Nephron progenitor cell (in vitro differentiated cells): ENCODE measurements at places on chromosomes 4 and X.
A peak's percentile ranks its signal among the peaks of the same experiment; 100 is the strongest.

- DNase-seq, result peak; percentile 91
- peaks cover 77% of the 10 kb centered on the region for H3K36me3 ChIP-seq
- H3K27me3 ChIP-seq, result peaks cover 4% of the 10 kb centered on the region
- H3K4me1 ChIP-seq, result peaks cover 29% of the 10 kb centered on the region
- peak overlapping the region; percentile 97 for H3K27ac ChIP-seq
- peak overlapping the region; percentile 73 for H3K4me3 ChIP-seq
These were observed 19.7 kb downstream of the MAEA start for GRCh38 chr4:1309261-1310010.

DNA sequence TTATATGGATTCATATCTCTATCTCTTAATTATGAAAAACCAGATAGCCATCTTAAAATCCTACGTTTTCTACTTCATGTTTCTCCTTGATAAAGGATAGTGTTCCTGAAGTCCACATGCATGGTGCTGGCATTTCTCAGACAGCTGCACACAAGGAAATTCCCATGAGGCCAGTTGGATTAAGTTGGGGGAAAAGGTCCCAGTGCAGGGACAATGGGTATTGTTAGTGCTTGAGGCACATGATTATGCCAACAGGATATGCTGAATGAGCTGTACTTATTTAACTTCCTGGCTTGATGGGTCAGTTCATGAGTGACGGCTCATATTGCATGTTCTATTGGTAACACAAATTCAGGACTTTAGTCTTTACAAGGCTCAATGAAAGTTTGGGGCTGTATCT is 913.9 kb upstream of the NDST4 start:
- no peaks in the 10 kb centered on the region for H3K36me3 ChIP-seq
- no peaks in the 10 kb centered on the region for H3K27me3 ChIP-seq
- DNase-seq, result no peak

DNA sequence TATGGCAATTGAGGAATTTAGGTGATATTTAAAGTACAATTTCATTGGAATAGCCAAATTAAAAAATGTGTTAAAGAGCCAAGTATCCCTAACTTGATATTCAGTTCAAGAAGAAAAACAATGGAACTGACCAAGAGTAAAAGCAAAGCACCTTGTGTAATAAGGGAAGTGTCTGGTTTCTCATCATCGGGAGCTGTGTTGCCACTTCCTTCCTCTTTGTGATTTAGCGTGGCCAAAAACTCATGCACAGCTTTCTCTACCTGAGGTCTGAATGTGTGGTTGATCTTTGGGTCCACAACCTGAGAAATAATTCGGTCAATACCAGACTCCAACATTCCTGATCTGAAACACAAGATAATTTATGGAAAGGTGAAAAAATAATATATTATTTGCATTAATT is 12.4 kb downstream of the BOD1L1 start:
- peaks cover 50% of the 10 kb centered on the region for H3K36me3 ChIP-seq
- no peaks in the 10 kb centered on the region for H3K27me3 ChIP-seq
- H3K27ac ChIP-seq, result no peak overlapping the region
- H3K4me1 ChIP-seq, result peaks cover 9% of the 10 kb centered on the region

- no peak for DNase-seq
- H3K27me3 ChIP-seq, result no peaks in the 10 kb centered on the region
- H3K4me1 ChIP-seq, result peaks cover 32% of the 10 kb centered on the region
- H3K4me3 ChIP-seq, result no peak overlapping the region
- H3K36me3 ChIP-seq, result peaks cover 8% of the 10 kb centered on the region
These were observed 180.9 kb downstream of the RASL11B start for GRCh38 chr4:53043055-53043454.

DNA sequence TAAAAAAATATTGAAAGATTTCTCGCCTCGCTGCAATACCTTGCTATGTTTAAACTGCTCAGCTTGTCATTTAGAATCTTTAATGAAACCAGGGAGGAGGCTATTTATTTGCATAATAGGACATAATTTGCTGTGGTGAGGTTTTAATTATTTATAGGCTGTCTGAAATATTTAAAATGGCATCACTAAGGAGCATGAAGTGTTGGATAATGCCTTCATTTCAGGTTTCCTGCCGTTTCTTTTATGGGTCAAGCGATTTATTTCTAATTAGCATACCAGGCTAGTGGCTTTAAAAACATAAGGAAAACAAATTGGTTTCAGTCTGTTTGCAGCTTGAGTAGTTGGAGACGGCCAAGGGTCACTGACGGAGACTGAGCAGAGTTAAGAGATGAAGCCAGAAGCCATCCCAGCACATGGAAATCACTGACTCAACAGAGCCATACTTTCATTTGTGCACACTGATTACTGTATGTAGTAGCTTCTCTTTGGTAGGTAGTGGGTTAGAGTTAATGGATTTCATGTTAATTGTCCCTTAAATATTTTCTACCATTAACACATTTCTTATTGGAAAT is 1962.4 kb upstream of the TENM3 start:
- no peak overlapping the region for H3K27ac ChIP-seq
- DNase-seq, result no peak
- no peak overlapping the region for H3K4me3 ChIP-seq
- peaks cover 3% of the 10 kb centered on the region for H3K4me1 ChIP-seq

DNA sequence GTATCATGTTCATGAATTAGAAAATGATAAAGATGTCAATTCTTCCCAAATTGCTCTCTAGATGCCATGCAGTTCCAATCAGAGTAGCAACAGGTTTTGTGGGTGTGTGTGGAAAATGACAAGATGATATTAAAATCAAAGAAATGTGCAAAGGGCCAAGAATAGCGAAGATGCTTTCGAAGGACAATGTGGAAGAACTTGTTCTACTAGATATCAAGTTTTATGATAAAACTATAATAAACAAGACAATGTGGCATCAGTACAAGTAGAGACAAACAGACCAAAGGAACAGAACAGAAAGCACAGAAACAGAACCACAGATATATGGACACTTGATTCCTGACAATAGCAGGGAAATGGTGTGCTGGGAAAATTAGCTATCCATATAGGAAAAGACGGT is 9.0 kb downstream of the TAB3 start:
- no peak for DNase-seq
- H3K27me3 ChIP-seq, result no peaks in the 10 kb centered on the region
- no peaks in the 10 kb centered on the region for H3K36me3 ChIP-seq
- H3K4me1 ChIP-seq, result peaks cover 12% of the 10 kb centered on the region
- H3K4me3 ChIP-seq, result no peak overlapping the region

- H3K36me3 ChIP-seq, result peaks cover 75% of the 10 kb centered on the region
- H3K27me3 ChIP-seq, result no peaks in the 10 kb centered on the region
- no peak overlapping the region for H3K4me3 ChIP-seq
- H3K4me1 ChIP-seq, result no peaks in the 10 kb centered on the region
- H3K27ac ChIP-seq, result no peak overlapping the region
- DNase-seq, result no peak
These were observed 42.8 kb downstream of the TNIP2 start for GRCh38 chr4:2713337-2713736.

- H3K36me3 ChIP-seq, result no peaks in the 10 kb centered on the region
- no peak overlapping the region for H3K27ac ChIP-seq
- H3K4me3 ChIP-seq, result peak overlapping the region; percentile 95
- peaks cover 31% of the 10 kb centered on the region for H3K4me1 ChIP-seq
- peaks cover 44% of the 10 kb centered on the region for H3K27me3 ChIP-seq
- DNase-seq, result peak; percentile 68
These were observed 2.6 kb downstream of the NLGN4X start for GRCh38 chrX:6225911-6226595.

DNA sequence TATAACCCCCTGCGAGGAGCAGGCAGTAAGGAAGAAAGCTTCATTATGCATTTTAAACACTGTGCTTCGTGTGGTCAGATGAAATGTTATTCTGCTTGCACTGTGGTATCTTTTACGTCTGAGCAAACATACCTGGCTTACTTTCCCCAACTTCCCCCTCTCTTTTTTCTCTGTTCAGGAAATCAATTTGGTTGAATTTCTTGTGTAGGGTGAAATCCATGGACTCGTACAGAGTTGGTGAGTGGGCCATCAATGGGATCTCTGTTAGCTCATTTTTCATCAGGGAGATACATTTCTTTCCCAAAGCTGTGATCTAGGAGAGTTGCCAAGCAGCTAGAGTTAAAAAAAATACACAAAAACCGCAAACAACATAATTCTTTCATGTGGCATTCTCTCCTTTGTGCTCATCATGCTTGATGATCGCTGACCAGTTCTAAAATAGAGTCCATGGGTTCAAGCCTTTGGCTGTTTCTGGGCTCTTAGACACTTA is 98.5 kb downstream of the FRAS1 start:
- peaks cover 5% of the 10 kb centered on the region for H3K36me3 ChIP-seq
- peaks cover 2% of the 10 kb centered on the region for H3K27me3 ChIP-seq
- H3K4me1 ChIP-seq, result peaks cover 36% of the 10 kb centered on the region
- no peak overlapping the region for H3K27ac ChIP-seq

GRCh38 chr4:178671766-178672165 is 1229.5 kb upstream of the AGA start:
- no peak overlapping the region for H3K4me3 ChIP-seq
- H3K27ac ChIP-seq, result no peak overlapping the region
- no peaks in the 10 kb centered on the region for H3K36me3 ChIP-seq

- H3K4me3 ChIP-seq, result peak overlapping the region; percentile 75
- peaks cover 24% of the 10 kb centered on the region for H3K4me1 ChIP-seq
- no peak for DNase-seq
- peaks cover 17% of the 10 kb centered on the region for H3K27me3 ChIP-seq
These were observed 685 bp upstream of the TNIP2 start for GRCh38 chr4:2756691-2757350.

DNA sequence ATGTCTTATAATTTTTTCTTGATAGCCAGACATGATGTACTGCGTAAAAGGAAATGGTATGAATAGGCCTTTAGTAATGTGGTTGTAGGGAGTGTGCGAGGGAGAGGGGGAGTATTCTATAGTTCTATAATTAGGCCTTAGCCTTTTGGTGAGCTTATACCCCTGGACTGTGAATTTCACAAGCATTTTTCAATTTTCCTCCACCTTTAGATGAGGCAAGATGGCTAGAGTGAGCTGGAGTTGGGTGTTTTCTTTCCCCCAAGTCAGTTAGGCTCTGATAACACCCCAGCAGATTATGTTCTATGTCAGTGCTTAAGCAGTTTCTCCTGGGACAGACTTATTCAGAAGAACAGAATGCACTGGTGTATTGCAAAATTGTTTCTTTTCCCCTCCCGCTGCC is 210.2 kb upstream of the NPY2R start:
- no peaks in the 10 kb centered on the region for H3K36me3 ChIP-seq
- no peak overlapping the region for H3K27ac ChIP-seq
- DNase-seq, result no peak

GRCh38 chr4:176195184-176195978 is at the start of gene SPATA4:
Gene SPATA4 (minus strand): TSS chr4:176195585. CDS start chr4:176195562, 23 bp downstream.
- H3K36me3 ChIP-seq, result no peaks in the 10 kb centered on the region
- H3K27ac ChIP-seq, result peak within 1 kb of the TSS; percentile 96

DNA sequence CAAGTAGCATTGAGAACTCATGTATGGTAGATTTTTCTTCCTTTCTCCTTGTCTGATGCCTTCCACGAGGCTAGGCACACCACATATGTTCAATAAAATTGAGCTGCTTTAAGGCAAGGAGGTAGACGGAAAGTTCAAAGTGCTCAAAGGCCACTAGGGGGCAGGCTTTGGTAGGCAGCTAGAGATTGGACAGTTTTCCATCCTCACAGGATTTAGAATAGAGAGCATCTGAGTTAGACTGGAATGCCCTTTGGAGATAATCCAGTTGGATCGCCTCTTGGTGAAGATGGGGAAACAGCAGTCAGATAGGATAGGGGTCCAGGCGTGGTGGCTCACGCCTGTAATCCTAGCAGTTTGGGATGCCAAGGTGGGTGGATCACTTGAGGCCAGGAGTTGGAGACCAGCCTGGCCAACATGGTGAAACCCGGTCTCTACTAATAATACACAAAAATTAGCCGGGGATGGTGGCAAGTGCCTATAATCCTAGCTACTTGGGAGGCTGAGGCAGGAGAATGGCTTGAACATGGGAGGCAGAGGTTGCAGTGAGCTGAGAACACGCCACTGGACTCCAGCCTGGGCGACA is 30.4 kb downstream of the ELF4 start:
- DNase-seq, result peak; percentile 58
- no peaks in the 10 kb centered on the region for H3K36me3 ChIP-seq
- H3K27me3 ChIP-seq, result peaks cover 9% of the 10 kb centered on the region

DNA sequence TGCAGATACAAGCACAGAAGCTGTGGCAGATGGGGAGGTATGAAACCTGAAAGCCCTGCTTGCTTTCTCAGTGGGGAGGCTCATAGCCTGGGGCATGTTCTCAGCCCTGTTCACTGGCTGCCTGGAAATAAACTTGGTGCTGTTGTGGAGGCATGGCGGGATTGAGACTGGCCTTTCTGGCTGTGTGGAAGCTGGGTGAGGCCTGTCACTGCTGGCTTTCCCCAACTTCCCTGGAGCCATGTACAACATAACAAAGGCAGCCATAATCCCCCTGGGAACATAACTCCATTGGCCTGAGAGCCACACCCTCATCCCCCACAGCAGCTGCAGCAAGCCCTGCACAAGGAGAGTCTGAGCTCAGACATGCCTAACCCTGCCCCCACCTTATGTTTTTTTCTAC is 237.7 kb upstream of the TLL1 start:
- no peaks in the 10 kb centered on the region for H3K36me3 ChIP-seq
- H3K4me1 ChIP-seq, result no peaks in the 10 kb centered on the region
- no peak overlapping the region for H3K27ac ChIP-seq
- H3K4me3 ChIP-seq, result no peak overlapping the region

DNA sequence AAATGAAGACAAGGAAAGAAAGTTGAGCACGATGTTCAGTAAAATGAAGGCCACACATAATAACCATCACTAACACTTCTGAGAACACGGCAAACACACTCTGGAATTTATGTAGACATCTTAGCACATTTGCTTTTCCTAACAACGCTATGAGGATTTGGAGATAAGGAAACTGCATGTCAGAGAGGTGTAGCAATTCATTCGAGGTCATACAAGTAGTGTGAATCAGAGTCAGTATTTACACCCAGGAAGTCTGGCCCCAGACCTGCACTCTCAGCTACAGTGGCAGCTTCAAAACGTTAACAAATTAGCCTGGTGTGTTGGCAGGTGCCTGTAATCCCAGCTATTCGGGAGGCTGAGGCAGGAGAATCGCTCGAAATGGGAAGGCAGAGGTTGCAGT is 253.4 kb downstream of the PDGFC start:
- no peaks in the 10 kb centered on the region for H3K36me3 ChIP-seq
- H3K4me3 ChIP-seq, result no peak overlapping the region
- no peaks in the 10 kb centered on the region for H3K4me1 ChIP-seq
- no peaks in the 10 kb centered on the region for H3K27me3 ChIP-seq
- no peak for DNase-seq

DNA sequence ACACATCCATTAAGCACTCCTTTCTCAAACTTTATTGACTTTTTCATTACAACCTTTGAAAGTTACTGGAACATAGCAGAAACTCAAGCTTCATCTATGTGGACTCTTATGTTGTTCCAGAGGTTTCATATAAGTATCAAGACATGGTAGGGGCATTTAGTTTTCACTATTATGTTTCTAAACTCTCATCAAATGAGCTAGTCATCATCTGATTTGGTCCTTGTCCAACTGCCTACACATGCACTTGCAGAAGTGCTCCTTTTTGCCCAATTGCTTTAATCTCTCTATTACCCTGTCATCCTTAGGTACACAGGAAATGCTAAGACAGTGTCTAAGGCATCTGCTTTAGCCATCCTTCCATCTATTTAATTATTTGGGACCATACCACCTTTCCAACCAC is 42.2 kb upstream of the EPGN start:
- no peak overlapping the region for H3K4me3 ChIP-seq
- DNase-seq, result no peak
- H3K27ac ChIP-seq, result no peak overlapping the region
- H3K4me1 ChIP-seq, result no peaks in the 10 kb centered on the region
